Activated CD4-positive, alpha-beta memory T cell treated with anti-CD3 and anti-CD28 coated beads, Interleukin-2, amount 10 ng/mL, durations not matched to agents 7 days and 5 days (primary cell): ENCODE measurements at places on chromosomes 4 and X.

DNA sequence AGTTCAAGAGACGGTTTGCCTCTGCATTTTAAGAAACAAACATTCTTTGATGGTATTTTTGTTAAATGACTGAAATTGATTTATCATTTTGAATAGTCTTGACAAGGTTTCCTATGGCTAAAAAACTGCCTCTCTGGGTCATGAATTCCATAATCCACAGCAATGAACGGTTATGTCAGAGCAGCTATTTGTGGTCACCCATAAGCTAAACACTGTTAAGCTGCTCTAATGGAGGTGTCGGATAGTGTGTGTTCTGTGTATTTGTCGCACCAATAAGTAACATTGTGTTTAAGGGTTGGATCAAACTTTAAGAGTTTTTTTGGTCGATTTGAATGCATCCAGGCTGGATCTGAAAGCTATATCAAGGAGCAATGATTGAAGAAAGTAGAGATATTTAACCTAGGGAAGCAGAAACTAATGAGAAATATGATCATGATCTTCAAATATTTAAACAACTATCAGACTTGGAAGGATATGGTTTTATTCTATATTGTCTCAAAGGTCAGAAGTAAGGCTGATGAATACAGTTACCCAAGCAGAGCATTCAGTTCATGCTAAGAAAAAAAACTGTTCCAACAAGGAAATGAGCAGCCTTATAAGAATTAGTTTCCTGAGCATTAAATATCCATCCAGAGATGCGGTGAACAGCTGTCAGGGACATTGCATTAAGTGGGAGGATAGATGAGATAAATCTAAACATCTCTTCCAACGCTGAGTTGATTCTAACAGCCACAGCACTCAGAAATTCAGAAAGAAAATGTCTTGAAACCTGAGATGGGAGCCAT is 232.3 kb upstream of the RPS6KA3 start:
- no peak for DNase-seq

GRCh38 chrX:132184871-132185270 is 34.4 kb downstream of the RAP2C start:
- DNase-seq: no peak

- no peak for DNase-seq
Measured at GRCh38 chr4:48588230-48589097, 98.4 kb downstream of the ZAR1 start.

- no peak for DNase-seq
Measured at GRCh38 chr4:159271856-159272255, 169.0 kb downstream of the RAPGEF2 start.
